Naive thymus-derived CD4-positive, alpha-beta T cell (primary cell): ENCODE measurements at places on chromosomes 7 and 10. TPM values are rescaled to one million over a fixed set of nuclear protein-coding genes. Genes with fewer than 3 reads are reported as not detected.

DNA sequence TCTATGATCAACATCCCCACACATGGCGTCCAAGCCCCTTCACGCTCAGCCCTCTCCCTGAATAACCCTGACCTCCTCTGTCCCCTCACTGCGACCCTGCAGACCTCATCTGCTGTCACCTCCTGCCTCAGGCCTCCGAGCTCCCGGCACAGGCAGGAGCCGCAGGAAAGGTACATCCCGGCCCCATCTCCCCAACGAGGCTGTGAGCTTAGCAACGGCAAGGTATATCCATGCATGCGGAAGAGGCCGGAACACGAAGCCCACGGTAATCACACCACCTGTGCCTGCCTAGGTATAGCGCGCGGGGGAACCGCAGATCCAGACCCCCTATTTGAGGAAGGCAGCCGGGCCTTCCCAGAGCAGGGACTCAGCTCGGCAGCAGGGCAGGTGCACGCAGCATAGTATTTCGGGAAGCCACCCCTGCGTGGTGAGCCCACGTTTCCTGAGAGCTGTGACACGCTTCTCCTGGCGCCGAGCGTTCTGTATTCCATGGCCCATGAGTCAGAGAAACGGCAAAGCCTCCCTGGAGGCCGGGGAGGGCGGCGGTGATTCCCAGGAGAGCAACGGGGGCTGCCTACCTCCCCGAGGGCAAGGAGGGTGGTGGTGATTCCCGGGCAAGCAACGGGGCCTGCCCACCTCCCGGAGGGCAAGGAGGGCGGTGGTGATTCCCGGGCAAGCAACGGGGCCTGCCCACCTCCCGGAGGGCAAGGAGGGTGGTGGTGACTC lies 50.1 kb upstream of the DNAAF5 start:
- no peak overlapping the region for H3K4me3 ChIP-seq
- H3K4me1 ChIP-seq, result no peaks in the 10 kb centered on the region
- no peaks in the 10 kb centered on the region for H3K27me3 ChIP-seq
- H3K36me3 ChIP-seq, result peaks cover 47% of the 10 kb centered on the region

- H3K27me3 ChIP-seq, result no peaks in the 10 kb centered on the region
- no peak overlapping the region for H3K4me3 ChIP-seq
- H3K36me3 ChIP-seq, result no peaks in the 10 kb centered on the region
- no peak overlapping the region for H3K27ac ChIP-seq
- no peak for DNase-seq
These were observed 1.9 kb downstream of the PON1 start for GRCh38 chr7:95322396-95322795.

DNA sequence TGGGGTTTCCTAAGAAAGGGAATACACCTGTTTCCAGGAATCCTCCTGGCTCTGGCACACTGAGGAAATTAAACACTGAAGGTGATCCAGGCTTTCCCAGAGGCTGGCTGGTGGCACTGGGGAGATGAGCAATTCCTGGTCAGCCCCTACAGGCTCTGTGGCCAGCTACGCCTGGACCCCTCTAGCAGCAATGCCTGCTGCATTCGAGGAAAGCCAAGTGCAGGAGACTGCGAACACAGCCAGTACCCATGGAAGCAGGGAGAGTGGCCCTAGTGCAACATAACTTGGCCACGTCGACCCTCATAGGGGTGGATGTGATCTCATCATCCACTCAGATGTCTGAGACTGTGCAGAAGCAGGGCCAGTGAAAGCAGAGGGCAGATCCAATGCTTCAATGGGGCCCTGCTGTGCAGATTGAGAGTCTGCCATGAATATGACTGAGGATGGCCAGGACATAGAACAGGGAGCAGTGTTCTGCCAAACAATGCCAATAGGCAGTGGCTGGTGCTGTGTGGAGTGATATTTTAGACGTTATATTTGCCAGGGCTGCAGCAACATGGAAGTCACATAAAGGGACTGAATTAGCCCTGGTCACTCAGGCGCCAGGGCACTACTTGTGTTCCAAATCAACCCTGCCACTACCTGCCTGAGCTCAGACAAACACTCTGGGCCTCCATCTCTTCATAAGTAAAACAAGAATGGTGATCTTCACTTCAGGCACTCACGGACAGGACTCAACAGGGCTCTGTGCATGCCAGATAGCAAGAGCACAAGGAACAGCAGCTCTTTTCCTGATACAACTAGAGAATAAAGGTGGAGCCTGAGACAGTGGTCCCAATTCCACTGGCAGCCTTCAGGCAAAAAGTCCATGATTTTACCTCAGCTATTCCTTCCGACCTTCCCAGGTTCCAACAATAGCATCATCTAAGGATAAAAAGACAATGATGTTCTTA lies 2.4 kb downstream of the ZNF488 start:
- peaks cover 3% of the 10 kb centered on the region for H3K4me1 ChIP-seq
- DNase-seq, result no peak

ACBD7 gene
- not detected for total RNA-seq

HKDC1 gene
- 4.1 TPM for total RNA-seq

NUTM2D gene
- total RNA-seq, result 4.0 TPM

DNA sequence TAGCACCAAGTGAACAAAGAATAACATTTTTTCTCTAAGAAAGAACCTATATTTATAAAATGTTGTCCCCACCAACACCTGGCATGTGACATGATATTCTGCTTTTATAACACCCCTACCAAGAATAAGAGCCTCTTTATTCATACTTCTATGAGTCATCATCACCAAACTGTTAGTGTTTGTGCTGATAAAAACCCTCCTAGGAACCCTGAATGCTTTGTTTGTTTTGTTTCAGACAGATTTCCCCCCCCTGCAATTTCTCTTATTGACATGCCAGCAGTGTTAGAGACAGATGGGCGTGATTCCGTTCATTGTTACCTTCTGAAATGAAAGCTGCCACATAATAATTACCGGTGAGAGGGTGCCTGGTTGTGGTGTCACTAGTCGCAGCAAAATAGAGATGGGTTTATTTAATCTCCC lies 651.1 kb downstream of the SORCS1 start:
- H3K36me3 ChIP-seq, result no peaks in the 10 kb centered on the region
- no peak overlapping the region for H3K27ac ChIP-seq
- no peaks in the 10 kb centered on the region for H3K27me3 ChIP-seq
- no peak overlapping the region for H3K4me3 ChIP-seq

GRCh38 chr7:731440-732085 lies 4.5 kb upstream of the PRKAR1B start:
- no peak for DNase-seq
- peaks cover 6% of the 10 kb centered on the region for H3K4me1 ChIP-seq
- no peaks in the 10 kb centered on the region for H3K27me3 ChIP-seq
- no peak overlapping the region for H3K27ac ChIP-seq
- H3K36me3 ChIP-seq, result no peaks in the 10 kb centered on the region

DNA sequence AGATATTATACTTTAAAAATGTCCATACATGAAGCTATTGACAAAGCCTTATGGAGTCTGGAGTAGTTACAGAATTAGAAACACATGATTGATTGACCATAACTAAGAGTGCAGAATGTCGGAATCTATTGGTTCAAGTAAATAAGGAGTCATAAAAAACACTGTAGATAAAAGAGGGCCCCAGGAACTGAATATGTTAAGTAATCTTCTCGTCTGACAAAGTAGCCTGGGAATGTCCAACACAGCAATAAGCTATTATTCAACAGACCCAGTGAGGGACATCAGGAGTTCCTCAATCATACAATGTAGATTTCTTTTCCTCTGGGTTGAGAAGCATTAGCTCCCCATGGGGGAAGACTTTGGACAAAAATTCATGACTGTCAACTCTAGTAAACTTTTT lies 782.0 kb downstream of the SUGCT start:
- no peaks in the 10 kb centered on the region for H3K4me1 ChIP-seq
- no peak overlapping the region for H3K4me3 ChIP-seq
- no peak overlapping the region for H3K27ac ChIP-seq
- H3K36me3 ChIP-seq, result no peaks in the 10 kb centered on the region
- DNase-seq, result no peak

- H3K36me3 ChIP-seq, result no peaks in the 10 kb centered on the region
- H3K27ac ChIP-seq, result no peak overlapping the region
- no peak for DNase-seq
- no peaks in the 10 kb centered on the region for H3K4me1 ChIP-seq
- no peaks in the 10 kb centered on the region for H3K27me3 ChIP-seq
These were observed 22.5 kb downstream of the HHEX start for GRCh38 chr10:92712016-92712889.

GRCh38 chr7:16982640-16983350 lies 101.0 kb upstream of the AGR3 start:
- no peak overlapping the region for H3K4me3 ChIP-seq
- no peak overlapping the region for H3K27ac ChIP-seq
- no peak for DNase-seq
- no peaks in the 10 kb centered on the region for H3K36me3 ChIP-seq
- H3K27me3 ChIP-seq, result peaks cover 5% of the 10 kb centered on the region
- H3K4me1 ChIP-seq, result no peaks in the 10 kb centered on the region

- peaks cover 6% of the 10 kb centered on the region for H3K4me1 ChIP-seq
- H3K27me3 ChIP-seq, result no peaks in the 10 kb centered on the region
- no peak overlapping the region for H3K4me3 ChIP-seq
- H3K27ac ChIP-seq, result no peak overlapping the region
- no peak for DNase-seq
- no peaks in the 10 kb centered on the region for H3K36me3 ChIP-seq
These were observed 206.9 kb downstream of the PTEN start for GRCh38 chr10:88070080-88070880.

OR2A5 gene
- not detected for total RNA-seq

DNA sequence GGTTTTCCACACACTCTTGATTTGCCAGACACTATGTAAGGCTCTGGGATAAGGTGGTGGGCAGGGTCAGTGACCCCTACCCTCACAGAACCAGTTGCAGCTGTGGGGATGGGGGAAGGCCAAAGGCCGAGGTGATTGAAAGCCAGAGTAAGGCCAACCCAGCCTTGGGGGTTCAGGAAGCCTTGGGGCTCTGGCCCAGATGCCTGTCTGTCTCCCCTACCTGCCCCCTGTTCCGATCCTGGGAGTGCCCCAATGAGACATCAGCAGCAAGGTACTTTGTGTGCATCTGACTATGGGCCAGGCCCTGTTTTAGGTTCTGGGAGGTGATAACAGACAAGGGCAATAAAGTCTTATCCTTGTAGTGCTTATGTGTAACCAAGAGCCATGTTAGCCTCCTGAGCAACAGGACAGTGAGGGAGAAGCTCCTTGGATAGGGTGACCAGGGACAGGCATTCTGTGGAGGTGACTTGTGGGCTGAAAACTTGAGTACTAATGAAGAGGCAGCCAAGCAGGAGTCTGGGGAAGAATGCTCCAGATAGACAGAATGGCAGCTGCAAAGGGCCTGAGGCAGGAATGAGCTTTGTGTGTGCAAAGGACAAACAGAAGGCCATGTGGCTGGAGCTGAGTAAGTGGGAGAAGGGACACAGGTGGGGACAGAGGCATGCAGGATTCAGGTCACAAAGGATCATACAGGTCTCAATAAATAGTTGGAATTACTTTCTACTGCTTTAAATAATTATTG lies 35.4 kb downstream of the TSPAN14 start:
- no peaks in the 10 kb centered on the region for H3K36me3 ChIP-seq
- H3K27ac ChIP-seq, result peak overlapping the region; percentile 74
- no peaks in the 10 kb centered on the region for H3K27me3 ChIP-seq
- DNase-seq, result no peak

DNA sequence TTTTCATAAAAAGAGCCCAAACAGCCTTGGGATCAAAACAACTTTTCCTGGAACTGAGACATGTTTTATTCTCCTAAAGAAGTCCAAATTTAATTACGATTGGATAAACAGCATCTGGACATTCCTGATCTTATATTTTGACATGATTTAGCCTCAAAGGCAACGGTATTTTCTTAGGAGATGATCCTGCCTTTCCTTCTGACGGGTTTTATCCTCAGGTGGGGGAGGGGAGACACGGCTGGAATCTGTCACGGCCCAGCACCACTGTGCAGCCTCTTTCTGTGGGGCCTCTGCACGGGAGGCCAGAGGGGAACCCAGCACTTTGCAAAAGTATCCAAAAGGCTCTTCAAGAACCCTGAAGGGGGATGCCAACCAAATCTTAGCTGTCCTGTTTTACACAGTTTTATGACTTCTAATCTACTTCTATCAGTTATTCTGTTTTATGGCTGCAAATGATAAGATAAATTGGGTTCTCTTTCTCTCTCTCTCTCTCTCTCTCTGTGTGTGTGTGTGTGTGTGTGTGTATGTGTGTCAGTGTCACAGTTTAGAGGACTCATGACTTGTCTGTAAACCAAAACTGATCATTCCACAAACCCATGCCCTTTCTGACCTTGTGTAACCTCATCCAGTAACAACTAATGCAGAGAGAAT lies 321.1 kb upstream of the NPVF start:
- H3K4me1 ChIP-seq, result no peaks in the 10 kb centered on the region
- no peak overlapping the region for H3K27ac ChIP-seq
- H3K27me3 ChIP-seq, result no peaks in the 10 kb centered on the region
- H3K36me3 ChIP-seq, result no peaks in the 10 kb centered on the region
- no peak for DNase-seq
- no peak overlapping the region for H3K4me3 ChIP-seq

GRCh38 chr10:3258394-3258793 lies 85.8 kb upstream of the PITRM1 start:
- H3K27ac ChIP-seq, result no peak overlapping the region
- H3K4me1 ChIP-seq, result no peaks in the 10 kb centered on the region
- DNase-seq, result no peak
- no peak overlapping the region for H3K4me3 ChIP-seq
- no peaks in the 10 kb centered on the region for H3K36me3 ChIP-seq

STAG3 gene
- total RNA-seq, result 9.5 TPM

ANLN gene
- total RNA-seq, result 48.6 and 53.4 TPM in 2 replicates

ANKRD22 gene
- 0.59 TPM for total RNA-seq

- H3K4me1 ChIP-seq, result no peaks in the 10 kb centered on the region
- no peak overlapping the region for H3K4me3 ChIP-seq
- DNase-seq, result no peak
These were observed 35.2 kb downstream of the GLUD1 start for GRCh38 chr10:87059401-87059800.

GRCh38 chr10:101027106-101027720 lies 3.7 kb downstream of the PDZD7 start:
- no peaks in the 10 kb centered on the region for H3K36me3 ChIP-seq
- no peaks in the 10 kb centered on the region for H3K27me3 ChIP-seq
- no peak overlapping the region for H3K4me3 ChIP-seq
- no peak for DNase-seq

- no peaks in the 10 kb centered on the region for H3K27me3 ChIP-seq
- H3K27ac ChIP-seq, result peak overlapping the region; percentile 98
- H3K4me1 ChIP-seq, result peaks cover 39% of the 10 kb centered on the region
- H3K4me3 ChIP-seq, result peak overlapping the region; percentile 46
These were observed 40.8 kb downstream of the RGS10 start for GRCh38 chr10:119501690-119502089.

- no peak overlapping the region for H3K27ac ChIP-seq
- no peak overlapping the region for H3K4me3 ChIP-seq
- H3K36me3 ChIP-seq, result no peaks in the 10 kb centered on the region
- no peak for DNase-seq
- no peaks in the 10 kb centered on the region for H3K4me1 ChIP-seq
- H3K27me3 ChIP-seq, result no peaks in the 10 kb centered on the region
These were observed 2.7 kb upstream of the USP54 start for GRCh38 chr10:73593812-73594211.

AGAP3 gene
- 37.2 TPM for total RNA-seq

DNA sequence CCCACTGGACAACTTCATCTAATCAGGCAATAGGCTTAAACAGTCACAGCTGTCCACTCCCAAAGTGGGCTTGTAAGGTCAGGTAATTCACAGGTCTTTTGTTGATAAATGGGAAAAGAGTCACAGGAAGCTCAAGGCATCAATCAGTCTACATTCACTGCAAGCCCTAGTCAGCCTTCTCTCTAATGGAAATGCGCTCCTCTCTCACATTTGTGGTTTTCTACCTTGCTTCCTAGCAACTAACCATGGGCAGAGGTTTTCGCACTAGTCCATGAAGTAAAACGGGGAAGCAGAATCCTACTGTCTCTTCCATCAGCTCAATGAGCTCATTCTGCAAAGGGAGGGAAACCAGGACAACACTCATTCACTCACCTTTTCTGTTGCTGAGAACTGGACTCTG lies 53.5 kb upstream of the APBB1IP start:
- no peak for DNase-seq
- H3K27ac ChIP-seq, result no peak overlapping the region
- H3K4me1 ChIP-seq, result no peaks in the 10 kb centered on the region

ANKRD2 gene
- 0.22 and 0.28 TPM in 2 replicates for total RNA-seq

TEX36 gene
- not detected for total RNA-seq
